GM13977 (cell line): ENCODE measurements at places on chromosomes 2 and 18.

GRCh38 chr2:101145406-101145805, 5.8 kb downstream of the TBC1D8 start:
- no peak for DNase-seq

DNA sequence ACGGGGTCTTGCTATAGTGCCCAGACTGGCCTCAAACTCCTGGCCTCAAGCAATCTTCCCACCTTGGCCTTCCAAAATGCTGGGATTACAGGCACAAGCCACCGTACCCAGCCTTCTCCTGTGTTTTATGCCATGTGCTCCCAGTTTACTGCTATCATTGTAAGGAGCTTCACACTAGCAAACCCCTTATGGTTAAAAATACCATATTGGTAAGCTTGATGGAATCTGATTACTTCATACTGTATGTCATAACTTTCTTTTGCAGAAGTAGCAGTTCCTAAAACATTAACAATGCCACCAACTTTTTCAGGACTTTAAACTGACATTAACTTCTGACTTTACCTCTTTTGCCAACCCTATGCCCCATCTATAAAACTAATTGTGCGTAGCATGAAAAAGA, 36.2 kb downstream of the HAT1 start:
- no peak for DNase-seq

- DNase-seq, result peak; percentile 48
Observed at GRCh38 chr2:46299365-46300263, 2.4 kb downstream of the EPAS1 start.

DNA sequence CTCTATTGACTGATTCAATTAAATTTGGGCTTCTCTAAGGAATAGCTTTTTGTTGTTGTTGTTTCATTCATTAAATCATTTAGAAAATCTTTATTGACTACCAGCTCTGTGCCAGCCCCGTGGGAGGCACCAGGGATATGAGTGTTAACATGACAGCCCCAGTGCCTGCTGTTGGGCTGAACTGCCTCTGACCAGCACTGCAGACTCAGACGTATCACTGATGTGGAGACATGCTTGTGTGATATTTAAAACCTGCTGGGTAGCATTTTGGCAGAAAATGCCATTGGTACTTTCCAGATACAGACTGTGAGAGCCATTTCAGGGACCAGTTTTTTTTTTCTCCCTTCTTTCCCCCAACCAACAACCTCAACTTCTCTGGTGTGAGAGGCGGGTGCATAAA, 38.6 kb upstream of the KCNF1 start:
- no peak for DNase-seq

DNA sequence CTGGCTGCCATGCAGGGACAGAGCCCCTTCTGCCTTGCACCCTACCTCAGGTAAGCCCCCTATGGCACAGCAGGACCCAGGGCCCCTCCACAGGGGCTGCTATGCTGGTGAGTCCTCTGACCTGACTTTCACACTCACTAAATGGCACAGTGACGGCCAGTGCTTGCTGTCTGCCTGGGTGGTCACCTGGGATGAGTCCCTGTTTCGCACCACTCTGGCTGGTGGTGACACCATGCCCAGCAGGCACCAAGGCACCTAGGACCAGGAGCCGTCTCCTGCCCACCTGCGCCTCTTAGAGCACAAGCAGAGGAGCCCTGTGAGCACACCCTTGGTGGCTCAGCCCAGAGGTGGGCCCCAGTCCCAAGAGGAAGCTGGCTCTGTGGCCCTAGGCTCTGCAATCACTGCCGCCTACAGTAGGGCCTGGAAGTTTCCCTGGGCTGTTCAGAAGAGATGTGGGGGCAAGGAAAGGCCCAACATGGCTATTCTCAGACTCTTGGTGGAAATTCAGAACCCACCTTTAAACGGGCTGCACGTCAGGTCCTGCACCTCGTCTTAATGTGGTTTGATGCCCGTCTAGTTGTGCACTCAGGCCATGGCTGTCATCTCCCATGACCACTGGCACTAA, 96.0 kb downstream of the PLB1 start:
- DNase-seq, result no peak

GRCh38 chr2:163637871-163638270, 97.9 kb downstream of the FIGN start:
- DNase-seq, result no peak

DNA sequence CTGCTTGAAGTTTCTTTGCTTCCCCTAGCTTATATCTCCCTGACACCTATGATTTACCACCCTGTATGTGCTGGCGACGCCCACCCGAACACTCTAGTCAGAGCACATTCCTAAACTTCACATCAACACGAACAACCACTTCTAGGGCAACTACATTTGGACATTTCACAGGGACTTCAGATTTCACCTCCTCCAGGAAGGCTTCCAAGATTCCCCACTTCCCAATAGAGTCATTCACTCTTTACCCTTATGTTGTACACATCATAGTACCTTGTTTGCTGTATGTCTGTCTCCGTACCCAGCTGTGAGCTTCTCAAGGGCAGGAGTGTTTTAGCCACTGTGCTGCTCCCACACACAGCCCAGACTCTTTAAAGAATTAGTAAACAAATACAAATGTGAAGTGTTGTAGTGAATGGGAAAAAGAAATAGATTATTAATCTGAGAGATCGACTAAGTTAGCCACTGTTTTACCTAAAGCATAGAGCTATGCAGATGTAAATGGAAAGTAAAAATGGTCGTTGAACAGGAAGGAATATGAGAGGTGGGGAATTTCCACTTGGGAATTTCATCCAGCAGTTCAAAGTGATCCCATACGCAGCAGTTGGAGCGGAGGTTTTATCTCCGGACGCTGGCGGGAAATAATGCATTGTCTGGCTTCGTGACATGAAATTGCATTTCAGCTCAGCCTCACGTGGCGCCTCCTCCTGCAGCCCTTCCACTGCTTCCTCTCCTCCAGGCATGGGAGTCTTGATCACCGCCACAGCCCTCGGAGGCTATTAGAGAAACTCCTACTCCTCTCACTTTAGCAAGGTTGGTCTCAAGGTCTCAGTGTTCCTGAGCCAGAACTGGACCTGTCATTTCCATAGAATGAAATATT, 233.4 kb upstream of the COPS8 start:
- DNase-seq, result no peak

GRCh38 chr2:30254685-30255001, 23.3 kb downstream of the LBH start:
- no peak for DNase-seq

GRCh38 chr18:73249030-73249429, 381.2 kb upstream of the NETO1 start:
- no peak for DNase-seq

DNA sequence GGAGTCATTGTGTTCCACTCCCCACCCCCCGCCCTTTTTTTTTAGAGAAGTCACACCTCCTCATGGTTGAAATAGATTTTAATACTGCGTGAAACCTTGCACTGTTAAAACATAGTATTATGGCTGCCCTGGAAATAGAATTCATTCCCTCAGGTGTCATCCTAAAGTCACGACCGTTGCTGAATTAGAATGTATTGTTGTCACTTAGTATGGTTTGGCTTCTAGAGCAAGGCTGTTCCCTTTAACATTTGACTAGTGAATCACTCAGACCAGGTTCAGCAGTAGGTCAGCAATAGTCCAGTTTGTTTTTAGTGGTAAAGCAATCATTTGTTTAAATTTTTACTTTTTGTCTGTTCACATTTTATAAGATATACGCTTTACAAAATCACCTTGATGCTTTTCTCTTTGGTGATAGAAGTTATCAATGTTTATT, 1.2 kb downstream of the BABAM2 start:
- no peak for DNase-seq

DNA sequence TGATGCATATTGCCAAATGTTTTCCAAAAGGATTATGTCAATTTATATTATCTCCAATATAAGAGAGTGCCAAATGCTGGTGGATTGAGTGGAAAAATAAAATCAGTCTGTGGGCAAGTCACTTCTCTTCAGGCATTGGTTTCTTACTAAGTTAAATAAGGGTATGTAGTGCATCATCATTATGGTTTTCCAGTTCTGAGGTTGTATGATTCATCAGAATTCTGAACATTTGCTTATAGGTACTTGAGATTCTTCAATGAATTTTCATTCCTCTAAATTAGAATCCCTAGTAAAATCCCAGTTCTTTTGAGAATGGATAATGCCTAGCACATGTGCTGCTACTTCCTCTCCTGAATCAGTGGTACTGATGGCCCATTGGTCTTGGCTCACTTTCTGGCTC, 188.9 kb upstream of the OSR1 start:
- DNase-seq, result no peak

GRCh38 chr2:103139628-103140268, 377.9 kb downstream of the TMEM182 start:
- no peak for DNase-seq

- peak; percentile 64 for DNase-seq
Observed at GRCh38 chr2:230225486-230225885, at the start of gene SP140. TSS of gene SP140 (plus strand) at chr2:230225736. CDS start at chr2:230225845, 109 bp downstream.

DNA sequence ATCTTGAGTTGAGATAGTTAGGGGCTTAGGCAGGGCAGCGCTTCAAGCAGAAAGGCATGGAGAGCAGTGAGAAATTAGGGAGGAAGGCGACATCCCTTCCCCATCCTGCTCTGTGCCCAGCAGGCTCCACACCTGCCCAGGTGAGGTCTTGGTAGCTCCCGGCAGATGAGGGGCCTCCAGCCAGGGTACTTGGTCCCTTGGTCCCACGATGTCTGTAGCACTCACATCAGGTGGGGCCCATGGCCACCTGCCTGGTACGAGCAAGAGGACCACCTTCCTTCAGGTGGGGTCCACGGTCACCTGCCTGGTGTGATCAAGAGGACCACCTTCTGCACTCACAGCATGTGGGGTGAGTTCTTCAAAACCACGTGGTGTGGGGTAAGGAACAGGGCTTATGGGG, 91.2 kb downstream of the GALR1 start:
- DNase-seq, result no peak

- no peak for DNase-seq
Observed at GRCh38 chr2:114580691-114581090, 138.2 kb downstream of the DPP10 start.

DNA sequence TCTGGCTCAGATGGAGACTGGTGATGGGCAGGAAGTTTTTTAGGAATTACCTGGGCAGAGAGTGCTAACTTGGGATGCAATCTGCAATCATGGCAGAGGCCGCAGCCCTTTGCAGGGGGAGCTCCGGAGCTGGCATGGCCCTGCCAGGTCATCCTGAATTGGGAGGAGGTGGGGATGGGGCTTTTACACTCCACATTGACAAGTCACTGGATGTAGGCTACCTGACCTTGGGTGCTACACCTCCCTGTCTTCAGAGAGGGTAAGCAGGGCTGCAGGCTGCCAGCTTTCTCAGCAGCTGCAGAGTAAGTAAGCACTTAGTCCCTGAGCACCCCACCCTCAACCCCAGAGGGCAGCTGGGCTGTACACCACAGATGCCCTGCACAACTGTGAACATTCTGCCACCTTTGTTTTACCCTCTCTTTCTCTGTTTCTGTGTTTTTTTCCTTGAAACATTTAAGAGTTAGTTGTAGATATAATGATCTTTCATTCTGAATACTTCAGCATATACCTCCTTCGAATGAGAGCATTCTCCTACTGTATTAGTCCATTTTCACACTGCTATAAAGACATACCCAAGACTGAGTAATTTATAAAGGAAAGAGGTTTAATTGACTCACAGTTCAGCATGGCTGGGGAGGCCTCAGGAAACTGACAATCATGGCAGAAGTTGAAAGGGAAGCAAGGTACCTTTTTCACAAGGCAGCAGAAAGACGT, 6.8 kb upstream of the HS1BP3 start:
- DNase-seq, result no peak

- DNase-seq, result no peak
Observed at GRCh38 chr2:16655445-16655837, 10.2 kb downstream of the CYRIA start.

- no peak for DNase-seq
Observed at GRCh38 chr2:46175419-46175818, 121.8 kb upstream of the EPAS1 start.

GRCh38 chr18:75156139-75156750, 52.7 kb downstream of the PTGR3 start:
- DNase-seq, result no peak

DNA sequence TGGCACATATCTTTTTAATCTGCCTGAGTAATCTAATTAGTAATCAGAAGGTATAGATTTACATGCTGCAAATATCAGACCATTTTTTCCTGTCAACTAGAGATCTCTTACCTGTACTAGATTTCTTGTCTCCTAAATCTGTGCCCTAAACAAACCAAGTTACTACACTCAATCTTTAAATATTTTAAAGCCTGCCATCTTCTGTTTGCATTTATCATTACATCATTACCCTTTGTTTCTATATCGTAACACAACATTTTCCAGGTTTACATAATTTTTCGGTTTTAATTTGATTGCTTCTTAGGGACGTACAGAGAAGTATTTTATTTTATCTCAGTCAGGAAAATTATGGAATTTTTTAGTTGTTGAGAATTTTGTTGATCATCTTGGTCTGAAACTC, 25.7 kb downstream of the PSMA8 start:
- DNase-seq, result no peak

- DNase-seq, result no peak
Observed at GRCh38 chr2:66772618-66773017, 337.7 kb downstream of the MEIS1 start.

DNA sequence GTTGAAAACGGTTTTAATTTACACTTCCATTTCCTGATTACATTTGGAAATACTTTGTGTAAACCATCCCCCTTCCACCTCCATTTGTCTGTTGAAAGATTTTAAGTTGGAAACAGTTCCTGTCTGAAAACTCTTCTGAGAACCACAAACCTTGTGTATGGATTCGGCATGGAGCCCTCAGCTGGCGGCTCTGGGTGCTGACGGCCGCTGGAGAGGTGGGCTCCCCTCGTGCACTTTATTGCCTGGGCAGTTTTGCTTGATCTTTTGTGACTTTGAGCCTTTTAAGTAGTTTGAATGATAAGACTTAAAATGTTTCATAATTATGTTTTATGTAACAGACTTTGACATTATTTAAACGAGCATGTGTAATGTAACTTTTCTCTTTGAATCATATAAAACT, 11.1 kb downstream of the KLF11 start:
- DNase-seq, result no peak

DNA sequence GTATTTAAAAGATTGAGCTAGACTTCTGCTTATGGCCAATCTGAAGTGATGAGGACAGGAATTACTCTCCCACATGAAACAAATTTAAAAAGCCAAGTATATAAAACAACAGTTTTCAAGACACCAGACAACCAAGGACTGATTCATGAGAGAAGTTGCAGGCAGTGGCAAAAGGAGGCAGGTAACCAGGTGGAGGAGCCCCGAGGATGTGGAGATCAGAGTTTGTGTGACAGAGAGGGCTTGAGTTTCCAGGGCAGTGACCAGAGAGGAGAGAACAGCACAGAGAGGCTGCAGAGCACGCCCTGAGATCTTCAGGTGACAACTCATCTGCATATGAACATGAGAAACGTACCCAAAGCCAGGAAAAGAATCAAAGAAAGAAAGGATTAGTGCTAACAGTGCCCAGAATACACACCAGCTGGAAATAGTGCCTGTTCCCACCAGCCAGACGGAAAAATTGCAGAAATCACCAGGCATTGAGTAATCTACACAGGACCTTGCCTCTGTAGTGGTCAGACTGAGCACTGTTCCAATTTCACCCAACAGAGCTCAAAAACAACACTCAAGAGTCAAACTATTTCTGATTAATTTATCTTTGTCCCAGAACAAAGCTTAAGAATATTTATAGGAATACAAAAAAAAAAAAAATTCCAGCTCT, 173.1 kb downstream of the SEPTIN10 start:
- DNase-seq, result no peak

GRCh38 chr18:50465211-50466153, 90.6 kb downstream of the SKA1 start:
- DNase-seq, result no peak

- no peak for DNase-seq
Observed at GRCh38 chr2:14513903-14514302, 118.6 kb upstream of the LRATD1 start.

- DNase-seq, result no peak
Observed at GRCh38 chr2:225002656-225003045, 39.6 kb downstream of the DOCK10 start.

- DNase-seq, result no peak
Observed at GRCh38 chr2:4556135-4556896, 852.9 kb downstream of the DCDC2C start.
